ENCODE measurements at places on chromosomes 5 and 9.

GRCh38 chr9:126158588-126159429 lies 167.8 kb upstream of the MVB12B start:
- DNase-seq: no peak

DNA sequence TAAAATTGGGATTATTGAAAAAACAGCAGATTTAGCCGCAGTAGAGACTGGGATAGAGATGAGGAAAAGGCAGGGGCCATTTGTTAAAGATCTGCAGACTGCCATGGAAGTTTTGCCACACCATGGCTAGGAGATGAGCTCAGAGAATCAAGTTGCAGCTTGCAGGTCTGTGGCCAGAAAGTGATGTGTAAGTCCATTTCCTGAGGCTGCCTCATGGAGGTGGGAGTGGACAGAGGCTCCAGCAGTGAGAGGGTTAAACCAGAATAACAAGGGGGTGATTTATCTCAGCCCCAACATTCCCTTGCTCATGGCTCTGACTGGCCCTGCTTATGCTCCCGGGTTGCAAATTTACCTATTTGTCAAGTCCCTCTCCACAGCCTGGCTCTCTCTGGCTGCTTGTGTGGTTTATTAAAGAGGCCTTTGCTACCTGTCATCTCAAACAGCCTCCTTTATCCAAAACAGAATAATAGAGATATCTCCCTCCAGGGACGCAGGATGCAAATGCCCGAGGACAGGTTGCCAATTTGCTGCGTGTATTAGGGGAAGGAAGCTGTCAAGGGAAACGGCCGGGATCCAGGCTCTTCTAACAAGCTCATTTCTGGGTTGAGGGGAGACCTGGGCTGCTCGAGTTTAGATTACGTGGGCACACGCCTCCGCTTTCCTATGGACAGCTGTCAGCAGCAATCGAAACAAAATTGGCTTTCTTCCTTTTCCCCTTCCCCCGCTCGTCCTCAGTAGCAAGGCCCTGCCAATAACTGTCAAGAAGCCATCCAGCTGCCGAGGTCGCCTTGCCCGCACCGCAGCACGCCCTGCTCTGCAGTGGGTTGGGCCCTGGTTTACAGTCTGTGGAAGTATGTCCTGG lies 72.8 kb upstream of the PITX1 start:
- no peak for DNase-seq

- DNase-seq: no peak
Measured at GRCh38 chr9:103410059-103410458, 414.9 kb downstream of the CYLC2 start.

- DNase-seq: no peak
Measured at GRCh38 chr5:173712609-173713175, 96.2 kb upstream of the BOD1 start.

DNA sequence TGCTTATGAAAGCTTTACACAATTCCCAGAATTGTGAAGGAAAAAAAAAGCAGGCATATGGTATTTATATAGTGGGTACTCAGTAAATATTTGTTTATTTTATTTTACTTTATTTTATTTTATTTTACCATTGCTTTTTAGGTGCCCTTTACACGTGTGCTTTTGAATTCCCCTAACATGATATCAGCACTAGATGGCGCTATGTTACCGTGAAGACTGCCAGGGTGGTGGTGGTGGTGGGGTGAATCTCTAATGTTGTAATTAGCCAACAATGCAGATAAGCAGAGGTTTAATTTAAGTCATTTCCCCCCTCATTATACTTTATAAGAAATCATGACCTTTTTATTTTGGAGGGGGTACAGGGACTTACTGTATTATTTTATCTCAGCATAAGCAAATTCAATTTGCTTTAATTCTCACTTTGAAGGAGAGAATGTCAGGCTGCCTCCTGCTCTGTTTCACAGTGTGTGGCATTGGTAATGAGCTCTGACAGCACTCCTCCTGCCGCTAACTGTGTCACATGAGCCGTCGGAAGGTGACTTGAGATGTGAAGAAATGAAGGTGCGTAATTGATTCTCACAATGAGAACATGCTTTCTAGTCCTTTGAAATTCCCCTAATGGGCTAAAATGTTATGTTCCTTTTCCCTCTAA lies 165.6 kb downstream of the YTHDC2 start:
- peak; percentile 45 for DNase-seq

DNA sequence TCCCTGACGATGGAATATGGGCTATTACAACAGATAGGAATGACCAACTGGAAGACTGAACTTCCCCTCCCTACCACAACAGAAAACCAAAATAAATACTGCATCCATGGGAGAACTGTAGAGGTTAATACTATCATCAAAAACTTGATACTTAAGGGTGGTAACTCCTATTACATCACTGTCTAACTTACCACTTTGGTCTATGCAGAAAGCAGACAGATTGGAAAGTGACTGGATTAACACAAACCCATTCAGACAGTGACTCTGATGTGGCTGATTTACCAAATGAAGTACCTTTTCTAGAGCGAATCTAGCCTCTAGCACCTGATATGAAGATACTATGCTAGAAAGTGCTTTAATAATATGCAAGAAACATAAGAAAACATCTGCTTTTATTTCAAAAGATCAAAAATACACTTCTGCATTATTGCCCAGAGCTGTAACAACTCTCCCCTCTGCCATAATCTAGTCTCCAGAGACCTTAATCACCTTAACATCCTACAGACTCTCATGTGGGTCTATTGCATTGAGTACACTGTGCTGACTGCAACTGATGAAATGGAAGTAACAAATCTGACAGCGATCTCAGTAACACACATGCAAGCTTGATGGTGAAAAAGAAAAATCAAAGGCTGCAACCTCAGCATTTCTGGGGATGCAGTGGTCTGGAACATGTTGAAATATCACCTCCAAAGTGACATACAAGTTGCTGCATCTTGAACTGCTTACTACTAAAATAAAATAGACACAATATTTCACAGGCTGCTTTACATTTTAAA lies 62.7 kb downstream of the EPB41L4A start:
- no peak for DNase-seq

- DNase-seq: no peak
Measured at GRCh38 chr9:20205821-20206220, 416.5 kb downstream of the MLLT3 start.

DNA sequence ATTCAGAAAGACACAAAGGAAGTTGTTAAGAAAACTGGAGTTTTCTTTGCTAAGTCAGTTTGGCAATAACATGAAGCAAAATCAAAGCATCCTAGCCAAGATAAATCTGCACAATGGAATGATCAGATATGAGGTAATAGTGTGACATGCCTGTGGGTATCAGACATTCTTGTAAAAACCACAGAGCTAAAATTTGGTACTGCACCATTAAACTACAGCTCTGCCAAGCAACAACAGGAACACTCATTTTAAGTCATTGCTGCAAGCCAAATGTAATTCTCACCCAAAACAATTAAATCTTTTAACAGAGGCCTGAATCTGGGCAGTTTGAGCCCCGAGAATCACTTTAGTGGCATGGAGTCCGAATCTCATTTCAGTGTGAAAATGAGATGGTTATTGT lies 96.6 kb downstream of the VCAN start:
- peak; percentile 88 for DNase-seq

DNA sequence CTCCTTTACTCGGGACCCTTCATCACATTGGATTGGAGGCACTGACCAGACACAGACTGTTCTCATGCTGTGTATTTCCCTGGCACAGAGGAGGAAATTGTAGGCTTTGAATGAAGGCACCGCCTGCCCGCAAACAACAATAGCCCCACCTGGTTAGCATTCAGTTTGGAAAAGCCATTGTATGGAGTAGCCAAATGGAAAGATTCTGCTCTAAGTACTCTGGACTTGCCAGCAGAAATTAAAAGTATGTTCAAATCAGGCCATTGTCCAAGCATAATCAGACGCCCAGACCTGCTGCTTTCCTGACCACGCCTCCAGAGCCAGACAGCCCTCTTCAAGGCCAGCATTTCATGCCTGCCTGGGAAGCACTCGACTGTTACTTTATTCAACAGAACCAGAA lies 8.0 kb upstream of the SEMA4D start:
- DNase-seq: peak; percentile 63

- no peak for DNase-seq
Measured at GRCh38 chr9:137945581-137945980, 68.0 kb downstream of the CACNA1B start.

GRCh38 chr5:67639976-67640375 lies 443.4 kb upstream of the CD180 start:
- no peak for DNase-seq

- DNase-seq: no peak
Measured at GRCh38 chr9:114061292-114061691, 16.8 kb downstream of the AMBP start.

DNA sequence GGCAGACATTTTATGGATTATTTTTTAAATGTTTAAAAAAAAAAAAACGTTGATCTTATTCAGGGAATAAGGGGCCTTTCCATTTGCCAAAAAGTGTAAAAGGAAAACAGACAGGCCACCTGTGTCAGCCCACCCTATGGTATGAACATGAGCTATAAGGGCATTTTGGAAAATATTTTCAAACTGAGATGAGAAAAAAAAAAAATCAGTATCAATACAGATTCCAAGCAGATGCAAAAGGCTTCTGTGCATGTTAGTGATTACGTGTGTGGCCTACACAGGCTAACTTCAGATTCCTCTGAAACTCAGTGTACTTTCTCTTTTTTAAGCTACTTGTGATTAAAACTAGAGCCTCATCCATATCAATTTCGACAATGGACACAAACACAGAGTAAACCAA lies 189.9 kb downstream of the BNC2 start:
- no peak for DNase-seq

- DNase-seq: no peak
Measured at GRCh38 chr9:112494153-112494552, 7.5 kb downstream of the KIAA1958 start.

GRCh38 chr9:15157381-15157780 lies 149.6 kb downstream of the TTC39B start:
- DNase-seq: no peak

DNA sequence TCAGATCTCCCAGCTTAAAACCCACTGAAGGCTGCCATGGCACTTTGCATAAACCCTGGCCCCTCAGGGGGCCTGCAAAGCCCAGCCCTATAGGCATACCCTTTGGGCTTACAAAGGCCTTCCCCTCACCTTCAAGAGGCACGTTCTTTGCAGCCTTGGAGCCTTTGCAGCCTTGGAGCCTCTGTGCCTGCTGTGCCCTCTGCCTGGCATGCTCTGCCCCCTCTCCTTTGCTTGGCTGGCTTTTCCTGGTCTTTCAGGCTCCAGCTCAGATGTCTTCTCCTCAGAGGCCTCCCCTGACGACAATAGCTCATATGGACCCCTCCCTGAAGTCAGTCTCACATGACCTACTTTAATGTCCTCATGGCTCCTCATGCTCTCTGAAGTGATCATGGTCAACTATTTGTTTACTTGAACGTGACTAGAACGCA lies 60.3 kb downstream of the CXXC5 start:
- no peak for DNase-seq

GRCh38 chr9:2023532-2023931 lies 8.4 kb downstream of the SMARCA2 start:
- DNase-seq: no peak

DNA sequence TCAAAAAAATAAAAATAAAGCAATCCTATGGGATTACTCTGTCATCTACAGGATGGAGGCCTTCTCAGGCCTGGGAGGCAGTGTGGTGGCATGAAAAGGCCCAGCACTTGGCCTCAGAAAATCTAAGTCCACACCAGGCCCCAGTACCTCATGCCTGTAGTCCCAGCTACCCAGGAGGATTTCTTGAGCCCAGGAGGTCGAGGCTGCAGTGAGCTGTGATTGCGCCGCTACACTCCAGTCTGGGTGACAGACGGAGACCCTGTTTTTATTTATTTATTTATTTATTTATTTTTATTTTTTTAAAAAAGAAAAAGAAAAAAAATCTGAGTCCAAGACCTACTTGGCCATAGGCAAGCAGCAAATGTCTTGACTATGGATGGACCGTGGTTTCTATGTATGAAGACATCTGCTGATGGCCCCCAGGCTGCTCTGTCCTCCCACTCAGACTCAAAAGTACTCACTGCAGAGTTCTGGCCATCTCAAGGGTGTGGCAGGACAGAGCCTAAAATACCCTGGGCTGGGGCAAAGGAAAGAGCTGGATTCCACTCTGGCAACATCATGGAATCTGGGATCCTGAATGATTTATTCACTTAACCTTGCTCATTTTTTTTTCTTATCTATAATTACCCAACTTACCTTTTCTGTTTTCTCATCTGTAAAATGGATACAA lies 55.0 kb downstream of the ARHGEF37 start:
- DNase-seq: no peak

DNA sequence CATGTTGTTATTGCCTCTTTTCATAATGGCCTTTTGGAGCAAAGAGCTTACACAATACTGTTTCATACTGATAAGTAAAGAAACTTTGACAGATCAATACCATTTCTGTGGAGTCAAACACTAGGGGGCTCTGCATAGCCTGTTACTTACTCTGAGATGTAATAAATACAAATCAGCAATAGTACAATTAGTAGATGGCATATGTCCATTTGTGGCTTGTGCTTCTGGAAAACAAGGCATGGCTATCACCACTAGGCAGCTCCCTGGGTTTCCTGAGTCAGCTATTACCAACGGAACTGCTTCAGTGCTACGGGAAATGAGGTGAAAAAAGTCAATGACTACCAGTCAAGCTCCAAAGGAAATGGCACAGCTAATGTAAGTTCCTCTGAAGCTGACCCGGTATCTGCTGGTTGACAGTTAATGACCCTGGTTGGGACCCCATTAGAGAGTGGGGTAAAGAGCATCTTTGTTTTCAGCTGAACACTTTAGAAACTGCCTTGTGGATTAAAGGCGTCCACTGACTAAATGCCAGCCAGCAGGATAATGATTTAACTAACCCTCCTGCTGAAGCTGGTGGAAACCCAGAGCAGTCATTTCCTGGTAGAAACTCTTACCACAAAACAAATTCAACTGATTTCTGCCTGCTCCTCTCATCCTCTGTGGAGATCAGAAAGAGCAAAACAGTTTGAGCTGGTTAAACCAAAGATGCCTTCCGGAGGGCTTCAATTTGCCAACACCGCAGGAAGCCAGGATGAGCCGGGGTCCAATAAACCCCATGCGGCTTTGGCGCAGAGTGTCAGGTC lies 69.0 kb upstream of the FAM169A start:
- DNase-seq: peak; percentile 87

GRCh38 chr5:35920890-35921289 lies 17.5 kb downstream of the CAPSL start:
- DNase-seq: no peak

DNA sequence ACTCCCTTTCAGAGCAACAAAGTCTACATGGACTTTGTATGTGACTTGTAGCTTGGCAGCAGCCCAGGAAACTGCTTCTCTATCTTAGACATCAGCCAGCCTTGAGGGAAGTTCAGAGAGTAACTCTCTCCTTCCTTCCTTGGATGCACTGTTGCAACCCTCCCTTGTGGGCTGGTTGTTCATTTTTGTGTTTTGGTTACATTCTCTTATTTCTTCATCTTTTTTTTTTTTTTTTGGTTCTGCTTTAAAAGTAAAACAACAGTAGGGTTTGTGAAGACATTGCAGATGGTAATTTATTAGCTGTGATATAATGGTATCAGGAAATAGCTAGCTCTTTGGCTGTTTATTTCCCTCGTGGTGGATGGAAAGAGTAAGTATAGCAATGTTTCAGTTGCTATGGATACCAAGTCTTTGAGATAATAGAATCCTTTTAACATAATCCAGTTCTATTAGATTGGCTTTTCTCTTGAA lies 97.9 kb upstream of the MAMDC2 start:
- peak; percentile 46 for DNase-seq

All from kidney tubule cell (primary cell).